ENCODE measurements at places on chromosomes 2 and 18.

GRCh38 chr2:71306762-71307161 lies 24.8 kb upstream of the ZNF638 start:
- DNase-seq: no peak

GRCh38 chr18:13136056-13136903 lies 82.3 kb upstream of the LDLRAD4 start:
- DNase-seq: peak; percentile 32

GRCh38 chr2:170335351-170335750 lies 157.4 kb downstream of the MYO3B start:
- no peak for DNase-seq

DNA sequence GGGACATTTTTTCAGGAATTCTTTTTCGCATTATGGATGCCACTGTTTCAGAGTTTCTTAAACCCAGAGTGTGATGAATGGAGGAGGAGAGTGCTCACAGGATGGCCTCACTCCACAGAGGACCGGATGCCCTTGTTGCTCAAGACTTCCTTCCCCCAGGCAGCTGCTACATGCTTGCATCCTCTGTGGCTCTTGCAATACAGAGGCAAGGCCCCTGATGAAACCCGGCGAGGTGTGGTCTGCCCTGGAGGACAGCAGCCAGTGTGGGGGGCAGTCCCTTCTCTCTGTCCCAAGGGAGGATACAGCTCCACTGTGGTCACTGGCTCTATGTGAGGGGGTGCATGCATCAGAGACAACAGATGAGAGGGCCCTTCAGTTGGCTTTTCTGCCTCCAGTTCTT lies 109.6 kb downstream of the SH3RF3 start:
- peak; percentile 69 for DNase-seq

GRCh38 chr2:226721541-226721940 lies 78.1 kb downstream of the IRS1 start:
- no peak for DNase-seq

DNA sequence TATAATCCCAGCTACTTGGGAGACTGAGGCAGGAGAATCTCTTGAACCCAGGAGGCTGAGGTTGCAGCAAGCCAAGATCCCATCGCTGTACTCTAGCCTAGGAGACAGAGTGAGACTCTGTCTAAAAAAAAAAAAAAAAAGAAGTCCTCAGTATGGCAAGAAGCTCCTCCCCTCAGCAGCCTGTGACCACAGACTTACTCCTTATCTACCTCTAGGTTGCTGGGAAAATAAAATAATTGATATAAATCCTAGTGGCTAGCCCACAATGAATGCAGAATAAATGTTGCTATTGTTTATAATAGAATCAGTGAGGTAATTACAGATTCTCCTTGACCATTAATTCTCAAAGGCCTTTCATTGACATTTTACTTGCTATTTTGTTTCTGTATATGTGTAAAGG lies 70.6 kb downstream of the IRS1 start:
- DNase-seq: no peak

GRCh38 chr2:47992671-47993070 lies 86.4 kb upstream of the FBXO11 start:
- no peak for DNase-seq

GRCh38 chr18:22098563-22098989 lies 70.8 kb upstream of the GATA6 start:
- DNase-seq: no peak

DNA sequence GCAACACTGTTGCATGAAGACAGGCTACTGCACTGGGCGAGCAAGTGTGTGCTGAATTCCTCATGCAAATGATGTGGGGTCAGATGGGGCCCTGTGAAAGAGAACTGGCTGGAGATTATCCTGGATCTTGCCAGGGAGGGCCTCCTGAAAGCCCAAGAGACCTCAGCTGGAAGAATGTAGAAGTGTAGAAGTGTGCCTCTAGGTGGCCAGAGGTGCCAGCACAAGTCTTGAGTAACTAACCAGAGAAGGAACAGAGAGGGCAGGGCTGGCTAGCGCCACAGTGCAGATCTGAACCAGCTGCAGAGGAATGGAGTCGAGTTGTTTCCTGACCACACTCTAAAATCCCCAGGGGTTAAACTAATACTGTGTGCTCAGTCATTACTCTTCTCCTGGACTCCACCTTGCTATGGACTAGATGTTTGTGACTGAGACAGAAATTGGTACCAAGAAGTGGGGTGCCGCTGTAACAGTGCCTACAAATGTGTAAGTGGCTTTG lies 399.3 kb downstream of the LRATD1 start:
- DNase-seq: no peak
